Activated CD8-positive, alpha-beta T cell treated with anti-CD3 and anti-CD28 coated beads for 36 hours (primary cell): ENCODE measurements at places on chromosomes 2 and 18. TPM values are rescaled to one million over a fixed set of nuclear protein-coding genes. Genes with fewer than 3 reads are reported as not detected.

NMS gene
- not detected for total RNA-seq

DES gene
- not detected for total RNA-seq

RAB31 gene
- total RNA-seq, result 0.45 TPM

UGT1A5 gene
- total RNA-seq, result not detected

DAPL1 gene
- not detected for total RNA-seq

TMEM17 gene
- total RNA-seq, result 0.14 TPM

CLEC4F gene
- not detected for total RNA-seq

FARP2 gene
- total RNA-seq, result 31.9 TPM

VWC2L gene
- not detected for total RNA-seq

RRM2 gene
- total RNA-seq, result 396 TPM

GPR45 gene
- total RNA-seq, result not detected

CERKL gene
- total RNA-seq, result 0.11 TPM

CEP192 gene
- 42.9 TPM for total RNA-seq

SERPINB10 gene
- not detected for total RNA-seq

TNS1 gene
- 2.0 TPM for total RNA-seq

SNRPD1 gene
- 159 TPM for total RNA-seq

PLGLB2 gene
- 0.32 TPM for total RNA-seq

RAD51AP2 gene
- not detected for total RNA-seq

PJVK gene
- total RNA-seq, result 4.6 TPM

EIF5B gene
- 75.3 TPM for total RNA-seq

RFTN2 gene
- total RNA-seq, result not detected

EPHA4 gene
- total RNA-seq, result 1.8 TPM

EML6 gene
- 1.2 TPM for total RNA-seq

MAP3K19 gene
- not detected for total RNA-seq

SCN9A gene
- not detected for total RNA-seq

RPRM gene
- 0.23 TPM for total RNA-seq

UGT1A8 gene
- not detected for total RNA-seq

MTCL1 gene
- total RNA-seq, result 0.52 TPM

PSMA8 gene
- total RNA-seq, result 1.3 TPM

KHK gene
- 9.5 TPM for total RNA-seq

IMMT gene
- total RNA-seq, result 143 TPM

ZAP70 gene
- 218 TPM for total RNA-seq

FAM110C gene
- total RNA-seq, result 0.96 TPM

CKAP2L gene
- 24.5 TPM for total RNA-seq

GCG gene
- not detected for total RNA-seq

LIMS3 gene
- total RNA-seq, result 0.74 TPM
